ENCODE measurements at places on chromosomes 1 and 21.

DNA sequence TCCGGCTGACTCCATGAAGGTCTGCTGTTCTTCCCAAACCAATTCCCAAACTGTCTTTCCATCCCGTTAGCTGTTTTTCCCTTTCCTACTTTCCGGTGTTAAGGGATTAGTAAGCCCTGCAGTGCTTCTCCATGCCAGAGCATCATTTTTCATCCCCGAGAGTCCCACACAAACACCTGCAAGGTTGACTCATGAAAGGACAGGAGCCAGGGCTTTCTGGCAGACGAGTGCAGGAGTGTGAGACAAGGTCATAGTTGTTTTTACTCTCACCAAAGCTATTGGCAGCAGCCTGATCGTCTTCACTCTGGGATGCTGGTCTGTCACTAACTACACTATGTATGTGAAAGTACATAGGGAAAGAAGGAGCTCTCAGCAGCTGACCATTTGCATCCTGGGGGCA, 10.2 kb upstream of the BECN2 start:
- no peak for DNase-seq

- no peak for DNase-seq
Observed at GRCh38 chr1:68379085-68379478, 70.7 kb downstream of the RPE65 start.

- DNase-seq: no peak
Observed at GRCh38 chr1:51000651-51001050, 30.6 kb downstream of the CDKN2C start.

DNA sequence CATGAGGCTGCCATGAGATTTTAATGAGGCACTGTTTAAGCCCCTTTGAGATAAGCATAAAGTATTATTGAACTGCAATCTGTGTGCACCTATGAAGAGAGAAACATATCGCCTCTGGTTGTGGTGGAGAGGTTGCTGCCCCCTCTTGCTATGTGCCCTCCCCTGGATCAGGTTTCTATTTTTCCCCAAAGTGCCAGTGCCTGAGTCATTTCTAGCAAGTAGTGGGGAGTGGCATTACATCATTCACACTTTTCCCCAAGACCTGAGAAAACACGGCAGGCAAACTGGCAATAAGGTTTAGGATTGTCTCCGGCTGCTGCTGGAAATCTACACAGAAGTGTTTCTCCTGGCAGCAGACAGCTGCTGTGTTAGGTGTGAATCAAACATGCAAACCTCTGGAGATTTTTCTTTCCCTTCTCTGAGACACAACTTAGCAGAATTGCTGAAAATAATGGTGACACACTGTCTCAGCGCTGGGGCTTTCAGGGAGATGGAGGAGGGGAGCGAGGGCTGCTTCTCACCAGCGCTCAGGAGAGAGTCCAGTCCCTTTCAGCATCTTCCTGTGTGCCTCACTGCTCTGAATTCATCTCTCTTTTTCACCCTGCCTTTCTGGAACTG, 13.7 kb upstream of the RGS16 start:
- no peak for DNase-seq

Measured in activated CD4-positive, alpha-beta T cell treated with anti-CD3 and anti-CD28 coated beads for 48 hours (primary cell).